ENCODE measurements at places on chromosomes 3 and 15.

DNA sequence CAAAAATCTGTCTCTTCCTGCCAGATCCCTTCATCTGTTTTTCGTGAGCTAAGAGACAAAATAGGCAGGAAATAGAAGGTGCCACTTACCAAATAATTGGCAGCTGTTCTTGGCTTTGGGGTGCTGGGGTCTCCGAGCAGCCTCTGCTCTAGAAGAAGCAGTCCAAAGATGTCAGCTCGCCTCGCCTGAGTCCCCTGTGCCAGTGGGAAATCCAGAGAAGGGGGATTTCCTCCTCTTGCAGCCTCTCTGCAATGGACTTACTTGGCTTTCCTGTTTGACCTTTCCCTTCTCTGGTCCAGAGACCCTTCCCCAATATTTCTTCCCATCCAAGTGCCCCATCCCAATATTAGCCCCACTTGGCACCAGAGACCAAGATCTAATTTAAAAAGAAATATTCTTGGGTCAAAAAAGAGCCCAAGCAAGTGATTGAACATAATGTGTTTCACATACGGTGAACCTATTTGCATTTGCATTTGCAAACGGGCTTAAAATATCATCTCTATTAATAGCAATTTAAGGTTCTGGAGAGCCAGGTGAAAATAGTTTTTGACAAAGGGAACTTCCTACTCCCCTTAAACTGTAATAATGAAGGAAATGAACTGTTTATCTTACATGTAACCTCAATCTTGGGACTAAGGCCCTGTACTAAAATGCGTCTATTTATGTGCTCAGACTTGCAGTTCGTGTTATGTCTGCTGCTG is 23.2 kb downstream of the CD86 start:
- no peak for DNase-seq

DNA sequence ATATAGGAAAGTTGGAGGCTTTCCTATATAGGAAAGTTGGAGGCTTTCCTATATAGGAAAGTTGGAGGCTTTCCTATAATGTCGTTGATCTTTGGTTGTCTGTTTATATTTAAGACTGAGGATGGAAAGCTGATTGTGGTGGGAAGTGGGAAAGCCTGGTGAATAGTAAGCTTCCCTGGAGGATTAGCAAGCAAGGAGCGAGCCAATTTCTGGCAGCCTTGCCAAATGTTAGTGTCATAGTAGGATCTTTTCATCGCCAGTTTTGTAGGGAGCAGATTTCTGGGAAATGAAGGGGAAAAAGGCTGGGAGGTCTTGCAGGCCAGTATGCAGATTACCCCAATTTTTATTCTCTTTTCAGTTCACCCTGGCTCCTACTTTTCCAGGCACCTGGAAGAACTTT is 39.9 kb upstream of the CCNL1 start:
- no peak for DNase-seq

DNA sequence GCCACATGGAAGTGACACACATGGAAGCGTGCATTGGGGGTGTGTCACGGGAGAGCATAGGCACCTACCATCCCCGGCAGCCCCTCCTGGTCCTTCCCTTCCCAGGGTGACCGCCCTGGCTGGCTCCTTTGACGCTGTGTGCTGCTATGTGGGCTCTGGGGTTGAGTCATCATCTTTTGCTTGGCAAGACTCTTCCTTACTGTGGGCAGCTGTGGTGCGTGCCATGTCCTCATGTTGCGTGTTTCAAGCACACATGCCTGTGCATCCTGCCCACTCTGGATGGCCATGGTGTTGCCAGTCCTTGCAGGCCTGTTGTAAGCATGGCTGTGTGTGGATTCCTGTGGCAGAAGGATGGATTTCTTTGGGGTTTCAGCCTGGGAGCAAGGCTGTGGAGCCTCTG is 14.0 kb downstream of the PLXNA1 start:
- DNase-seq, result no peak

- DNase-seq, result no peak
Observed at GRCh38 chr3:39203402-39203801, 11.0 kb upstream of the XIRP1 start.

- no peak for DNase-seq
Observed at GRCh38 chr3:52783211-52783555, 5.8 kb downstream of the ITIH1 start.

DNA sequence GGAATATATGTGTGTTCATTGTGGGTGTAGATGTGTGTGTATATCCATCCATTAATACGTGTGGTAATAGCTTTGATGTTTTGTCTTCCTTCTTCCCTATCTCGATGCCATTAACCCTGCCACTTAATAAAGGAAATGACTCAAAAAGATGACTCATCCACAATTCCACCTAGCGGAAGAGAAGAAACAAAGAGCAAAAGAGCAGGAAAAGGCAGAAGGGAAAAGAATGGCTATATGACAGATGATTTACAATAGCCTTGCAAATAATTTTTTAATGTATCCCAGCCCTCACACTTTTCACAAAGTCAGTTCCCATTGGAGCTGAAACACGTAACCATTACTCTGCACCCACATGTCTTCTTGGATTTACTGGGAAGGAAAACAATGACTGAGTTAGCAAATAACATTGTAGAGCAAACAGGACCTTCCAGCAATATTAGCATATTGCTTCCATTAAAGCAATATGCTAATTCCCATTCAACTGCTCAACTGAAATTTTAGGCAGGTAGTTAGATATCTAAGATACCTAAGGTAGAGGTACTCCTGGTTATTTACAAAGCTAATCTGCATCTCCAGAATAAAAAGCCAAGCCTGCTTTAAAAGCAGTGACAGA is 197.2 kb downstream of the KCNAB1 start:
- no peak for DNase-seq

Data from SK-N-DZ (cell line).